ENCODE measurements at places on chromosomes 2 and 18.

DNA sequence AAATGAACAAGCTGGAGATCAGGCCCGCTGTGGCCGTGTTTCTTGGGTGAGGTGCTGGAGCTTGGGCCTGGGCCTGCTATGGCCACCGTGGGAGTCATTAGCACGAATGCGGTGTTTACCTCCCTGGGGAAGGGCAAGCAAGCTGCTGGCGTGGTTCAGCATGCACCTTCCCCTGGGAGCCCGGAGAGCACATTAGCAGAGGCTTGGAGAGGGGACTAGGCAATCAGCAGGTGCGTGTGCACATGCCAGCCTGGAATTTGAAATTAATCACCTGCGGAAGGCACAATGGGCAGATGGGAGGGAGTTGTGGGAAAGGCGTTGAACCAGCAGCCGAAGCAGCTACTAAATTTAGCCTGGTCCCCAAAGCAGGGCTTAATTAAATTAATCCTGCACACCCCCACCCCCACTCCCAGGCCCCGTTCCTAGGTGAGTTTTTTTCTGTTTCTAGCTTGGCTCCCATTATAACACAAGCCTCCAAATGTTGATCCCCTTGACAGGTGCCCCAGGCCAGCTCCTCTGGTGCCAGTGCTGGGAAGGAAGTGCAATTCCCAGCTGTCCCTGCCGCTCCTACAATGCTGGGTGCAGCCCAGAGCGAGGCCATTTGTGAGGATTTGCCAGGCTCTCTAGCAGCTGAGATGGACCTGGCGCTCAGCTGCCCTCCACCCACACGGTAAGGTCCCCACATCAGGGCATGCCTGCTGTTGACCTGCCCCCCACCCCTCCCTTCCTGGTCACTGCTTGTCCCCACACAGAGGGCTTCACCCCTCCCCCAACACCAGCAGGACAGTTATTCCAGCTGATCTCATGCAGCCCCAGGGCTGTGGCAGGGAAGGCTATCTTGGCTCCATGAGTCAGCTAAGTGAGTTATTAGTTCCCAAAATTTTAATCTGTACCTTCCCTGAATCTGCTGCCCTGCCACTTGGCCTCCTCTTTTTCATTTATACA is 115.0 kb downstream of the ZBTB7C start:
- ATAC-seq, result peak; percentile 41

- no peak for ATAC-seq
Measured at GRCh38 chr18:67154979-67155378, 361.5 kb downstream of the DSEL start.

DNA sequence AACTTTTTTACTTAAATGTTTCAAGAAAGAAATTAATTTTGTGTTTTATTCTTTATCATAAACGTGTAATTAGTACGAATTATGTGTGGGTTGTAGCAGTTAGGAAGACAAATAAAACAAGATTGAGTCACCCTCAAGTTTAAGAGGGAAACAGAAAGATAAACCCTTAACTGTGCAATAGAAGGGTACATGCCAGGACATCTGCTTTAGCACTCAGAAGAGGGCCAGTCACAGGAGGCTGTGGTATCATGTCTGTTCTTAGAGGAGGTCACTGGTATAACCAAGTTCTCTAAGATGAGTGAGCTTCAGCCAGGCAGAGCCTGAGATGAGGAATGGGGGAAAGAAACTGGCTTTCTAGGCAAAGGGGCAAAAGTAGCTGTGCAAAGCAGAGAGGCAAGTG is 42.4 kb upstream of the GRHL1 start:
- ATAC-seq, result no peak

GRCh38 chr18:61132031-61132430 is 201.2 kb upstream of the CDH20 start:
- ATAC-seq, result no peak

GRCh38 chr2:130135692-130136541 is 6.9 kb upstream of the POTEF start:
- no peak for ATAC-seq
